ENCODE measurements at places on chromosomes 4 and X. TPM values are rescaled to one million over a fixed set of nuclear protein-coding genes. Genes with fewer than 3 reads are reported as not detected.

Gene LUZP4
- total RNA-seq = not detected

Gene ARMCX4
- 6.4 TPM for total RNA-seq

Gene SMPX
- total RNA-seq = not detected

Gene GPC3
- total RNA-seq = not detected

Gene SHROOM4
- 3.3 TPM for total RNA-seq

Gene P2RY4
- total RNA-seq = 0.43 TPM

Gene CHRNA9
- total RNA-seq = not detected

Gene MAGEE2
- total RNA-seq = not detected

Gene AFP
- 0.22 TPM for total RNA-seq

Gene BEX1
- not detected for total RNA-seq

Gene ZAR1
- total RNA-seq = not detected

Gene AKAP17A
- total RNA-seq = 12.2 TPM
